Fibroblast of skin of right quadriceps (primary cell): ENCODE measurements at places on chromosomes 1 and 21.

DNA sequence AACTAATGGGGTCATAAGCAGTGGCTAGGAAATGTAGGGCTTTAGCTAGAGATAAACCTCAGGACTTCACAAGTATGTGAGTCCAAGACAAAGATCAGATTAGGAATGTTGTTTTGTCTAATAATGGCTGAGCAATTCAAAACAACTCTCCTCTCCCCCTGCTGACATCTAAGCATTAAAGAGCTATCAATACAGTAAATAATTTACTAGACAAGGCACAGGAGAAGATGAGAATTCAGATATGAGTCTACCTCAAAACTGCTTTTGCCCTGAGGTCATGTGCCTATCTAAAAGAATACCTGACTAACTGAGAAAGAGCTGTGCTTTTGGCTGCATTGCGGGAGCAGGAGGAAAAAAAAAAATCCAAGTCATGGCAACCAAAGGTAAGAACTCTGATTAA is 86.8 kb downstream of the SPATA17 start:
- DNase-seq = no peak

DNA sequence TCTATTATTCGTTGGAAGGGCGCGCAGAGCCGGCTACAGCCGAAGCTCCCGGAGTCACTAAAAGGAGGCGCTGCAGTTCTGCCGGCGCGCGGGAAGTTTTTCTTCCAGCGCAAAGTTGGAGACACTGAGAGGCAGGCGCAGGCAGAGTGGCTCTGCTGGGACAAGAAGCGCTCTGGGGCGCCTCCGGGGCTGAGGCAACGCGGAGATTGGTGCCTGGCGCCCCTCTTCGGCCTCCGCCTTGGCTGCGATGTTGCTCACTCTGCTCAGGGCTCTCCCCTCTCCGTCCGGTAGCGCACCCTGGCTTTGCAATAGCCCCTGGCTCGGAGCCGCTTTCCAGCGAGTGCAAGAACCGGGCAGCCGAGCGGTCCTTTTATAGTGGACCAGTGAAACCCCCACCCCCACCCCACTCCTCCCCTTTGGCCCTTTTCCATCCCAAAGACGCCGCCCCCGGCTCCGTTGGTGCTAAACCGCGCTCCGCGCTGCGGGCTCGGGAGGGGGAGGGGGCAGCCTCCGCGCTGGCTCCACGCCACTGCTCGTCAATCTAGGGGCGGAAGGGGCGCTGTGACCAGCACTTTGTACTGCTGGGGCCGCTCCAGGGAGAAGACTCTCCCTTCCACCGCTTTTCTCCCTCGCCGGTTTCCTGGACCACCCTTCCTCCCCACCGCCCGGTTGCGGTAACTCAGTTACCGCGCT is at the start of gene ADAMTS1:
Gene ADAMTS1, minus strand, starts transcription at position 344 of the 693 bp plus-strand sequence. CDS start 455 bp downstream, outside the sequence.
- peak; percentile 92 for DNase-seq

DNA sequence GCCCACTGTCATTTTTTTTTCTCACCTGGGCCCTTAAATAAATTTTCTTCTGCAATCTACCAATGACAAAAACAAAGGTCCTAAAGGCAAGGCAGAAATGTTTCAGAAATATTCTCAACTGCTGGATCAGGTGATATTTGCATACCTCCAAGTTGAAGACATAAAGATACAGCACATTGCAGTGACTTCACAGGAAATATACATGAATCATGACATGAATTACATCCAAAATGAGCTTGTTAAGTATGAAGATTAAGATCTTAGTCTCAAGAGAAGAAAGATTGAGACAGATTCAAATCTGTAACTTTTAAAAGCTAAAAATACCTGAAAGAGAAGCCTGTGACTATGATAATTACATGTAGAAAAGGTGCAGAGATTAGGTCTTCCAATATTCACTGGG is 207.8 kb downstream of the SIPA1L2 start:
- DNase-seq = peak; percentile 37

GRCh38 chr1:79874289-79874688 is 867.8 kb upstream of the ADGRL4 start:
- no peak for DNase-seq

GRCh38 chr1:41812051-41812450 is 106.7 kb downstream of the HIVEP3 start:
- DNase-seq = peak; percentile 63

DNA sequence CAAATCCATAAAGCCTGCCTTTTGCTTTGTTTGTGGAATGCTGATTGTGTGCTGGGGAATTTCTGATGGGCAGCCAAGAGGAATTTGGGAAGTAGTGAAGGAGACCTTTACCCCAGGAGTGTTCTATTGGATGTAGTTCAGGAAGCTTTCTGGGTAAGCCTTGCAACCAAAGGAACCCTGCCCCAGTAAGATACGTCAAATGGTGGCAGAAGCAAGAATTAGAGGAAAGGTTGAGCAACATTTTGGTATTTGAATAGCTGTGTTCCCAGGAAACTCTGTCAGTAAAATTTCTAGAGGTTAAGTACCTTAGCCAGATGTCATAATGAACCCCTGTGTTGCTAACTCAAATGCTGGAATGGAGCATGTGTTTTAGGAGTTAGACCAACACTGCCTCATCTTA is 6.4 kb downstream of the MGST3 start:
- peak; percentile 66 for DNase-seq

DNA sequence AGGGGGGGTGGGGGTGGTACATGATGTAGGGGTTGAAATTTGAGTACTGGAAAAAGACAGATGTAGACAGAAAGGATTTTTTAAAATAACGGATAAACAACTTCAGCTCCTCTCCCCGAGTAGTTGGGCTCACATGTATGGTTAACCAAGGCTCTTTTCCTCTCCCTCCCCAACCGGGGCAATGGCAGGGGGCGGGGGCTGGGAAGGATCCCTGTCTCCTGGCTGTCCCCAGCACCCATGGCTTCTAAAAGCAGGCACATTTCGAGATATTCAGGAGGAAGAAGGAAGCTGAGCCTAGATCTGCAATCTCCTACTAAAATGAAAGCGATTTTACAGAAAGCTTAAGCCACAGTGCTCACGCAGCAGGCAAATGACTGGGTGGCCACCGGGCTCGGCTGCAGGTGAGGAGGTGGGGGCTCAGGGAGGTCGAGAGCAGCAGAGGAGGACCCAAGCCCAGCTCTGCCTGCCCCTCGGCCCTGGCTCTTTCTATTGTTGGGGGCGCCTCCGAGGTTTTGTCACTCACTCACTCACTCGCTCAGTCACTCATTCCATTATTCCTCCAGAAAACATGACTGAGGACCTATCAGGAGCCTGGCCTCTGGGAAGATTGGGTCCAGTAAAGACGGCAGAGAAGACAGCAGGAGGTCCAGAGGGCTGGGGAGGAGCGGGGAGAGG is 573.3 kb downstream of the PTPRU start:
- DNase-seq = no peak

DNA sequence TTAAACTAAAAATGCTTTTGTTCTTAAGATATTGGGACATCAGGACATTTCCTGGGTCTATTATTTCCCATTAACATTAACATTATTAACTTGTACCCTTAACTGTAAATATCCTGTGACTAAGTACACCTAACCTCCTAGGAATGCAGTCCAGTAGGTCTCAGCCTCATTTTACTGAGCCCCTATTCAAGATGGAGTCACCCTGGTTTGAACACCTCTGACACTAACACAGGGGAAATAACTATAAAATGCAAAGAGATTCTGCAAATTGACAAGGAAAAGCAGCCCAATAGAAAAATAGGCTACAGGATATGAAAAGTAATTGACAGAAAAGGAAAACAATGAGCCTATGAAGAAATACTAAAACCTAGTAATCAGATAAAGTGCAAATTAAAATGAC is 11.6 kb upstream of the NCMAP start:
- no peak for DNase-seq

DNA sequence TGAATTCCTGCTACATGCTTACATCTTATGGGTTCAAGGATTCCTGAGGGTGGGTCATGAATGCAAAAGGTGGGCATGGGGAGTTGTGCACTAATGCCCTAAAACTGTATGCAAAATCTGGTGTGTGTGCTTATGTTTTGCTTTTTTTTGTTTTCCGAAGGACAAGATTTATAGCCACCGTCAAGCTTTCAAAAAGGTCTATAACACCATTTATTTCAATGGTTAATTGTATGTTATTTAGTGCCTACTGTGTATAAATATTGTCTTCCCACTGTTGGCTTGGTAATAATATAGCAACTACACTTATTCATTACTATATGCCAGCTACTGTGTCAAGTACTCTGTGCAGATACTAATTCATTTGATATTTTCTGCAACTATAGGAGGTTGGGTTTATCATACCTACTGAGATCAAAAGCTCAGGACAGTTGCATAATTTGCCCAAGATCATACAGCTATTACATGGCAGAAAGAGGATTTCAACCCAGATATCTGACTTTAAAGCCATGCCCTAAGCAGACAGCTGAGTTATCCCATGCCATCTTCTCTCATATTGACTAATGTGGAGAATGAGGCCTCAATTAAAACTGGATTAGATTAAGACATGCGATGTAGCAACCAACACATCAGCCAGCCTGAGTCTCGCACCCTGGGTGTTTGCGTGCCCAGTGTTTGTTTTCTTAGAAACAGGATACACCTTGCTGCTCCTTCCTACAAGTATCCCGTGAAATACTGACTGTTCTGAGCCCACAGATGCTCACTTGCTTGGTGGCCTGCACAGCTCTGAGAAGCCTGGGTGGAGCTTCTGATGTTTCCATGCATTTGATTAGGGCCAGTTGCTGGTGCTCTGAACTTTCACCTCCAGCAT is 34.6 kb downstream of the GADD45A start:
- DNase-seq = no peak

DNA sequence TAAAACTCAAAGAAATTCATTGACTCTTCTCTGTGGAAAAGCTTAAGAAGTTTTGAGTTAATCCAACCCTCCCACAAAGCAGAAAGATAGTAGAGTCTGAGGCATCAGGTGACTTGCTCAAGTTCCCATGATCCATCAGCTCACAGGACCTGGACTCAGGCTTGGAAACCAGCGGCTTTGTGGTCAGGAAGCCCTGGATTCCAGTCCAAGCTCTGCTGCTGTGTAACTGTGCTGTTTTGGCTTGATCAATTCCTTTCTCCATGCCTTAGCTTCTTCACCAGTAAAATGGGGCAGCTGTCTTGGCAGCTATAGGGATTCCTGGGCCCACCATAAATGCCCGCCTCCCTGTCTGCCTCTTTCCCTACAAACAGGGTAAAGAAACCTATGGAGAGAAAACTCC is 180.2 kb downstream of the HIVEP3 start:
- peak; percentile 44 for DNase-seq

DNA sequence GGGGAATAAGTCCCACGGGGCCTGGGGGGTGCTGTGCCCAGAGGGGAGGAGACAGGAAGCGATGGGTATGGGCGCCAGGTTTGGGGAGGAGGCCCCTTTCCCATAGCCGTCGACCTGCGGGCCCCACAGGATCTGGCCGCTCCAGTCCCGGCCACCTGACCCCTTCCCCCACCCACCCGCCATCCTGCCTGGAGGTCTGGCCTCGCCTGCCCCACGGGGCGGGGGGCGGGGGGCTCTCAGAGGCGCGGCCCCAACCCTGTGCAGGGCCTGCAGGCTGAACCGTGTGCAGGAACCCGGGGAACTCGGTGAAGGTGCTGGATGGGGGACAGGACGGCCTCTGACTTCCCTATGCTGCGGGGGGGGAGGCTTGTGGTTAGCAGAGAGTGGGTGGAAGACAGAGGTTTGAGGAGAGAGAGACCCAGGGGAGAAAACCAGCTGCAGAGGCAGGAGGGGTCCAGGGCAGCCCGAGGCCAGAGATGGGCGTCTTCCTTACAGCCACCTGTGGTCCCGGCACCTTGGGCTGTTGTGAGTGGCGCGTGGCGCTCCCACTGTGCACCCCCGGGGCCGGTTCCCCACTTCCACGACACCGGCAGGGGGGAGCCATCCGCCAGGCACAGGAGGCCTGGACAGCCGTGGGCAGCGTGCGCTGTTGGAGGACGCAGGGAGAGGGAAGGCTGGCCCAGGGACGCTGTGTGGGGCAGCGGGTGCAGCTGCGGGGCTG is 2.5 kb upstream of the TNFRSF18 start:
- peak; percentile 27 for DNase-seq

GRCh38 chr1:157390651-157391050 is 161.7 kb downstream of the FCRL5 start:
- peak; percentile 92 for DNase-seq

GRCh38 chr1:218809625-218810024 is 364.1 kb upstream of the LYPLAL1 start:
- DNase-seq = peak; percentile 31

GRCh38 chr21:29711236-29711635 is 228.6 kb downstream of the GRIK1 start:
- peak; percentile 12 for DNase-seq

DNA sequence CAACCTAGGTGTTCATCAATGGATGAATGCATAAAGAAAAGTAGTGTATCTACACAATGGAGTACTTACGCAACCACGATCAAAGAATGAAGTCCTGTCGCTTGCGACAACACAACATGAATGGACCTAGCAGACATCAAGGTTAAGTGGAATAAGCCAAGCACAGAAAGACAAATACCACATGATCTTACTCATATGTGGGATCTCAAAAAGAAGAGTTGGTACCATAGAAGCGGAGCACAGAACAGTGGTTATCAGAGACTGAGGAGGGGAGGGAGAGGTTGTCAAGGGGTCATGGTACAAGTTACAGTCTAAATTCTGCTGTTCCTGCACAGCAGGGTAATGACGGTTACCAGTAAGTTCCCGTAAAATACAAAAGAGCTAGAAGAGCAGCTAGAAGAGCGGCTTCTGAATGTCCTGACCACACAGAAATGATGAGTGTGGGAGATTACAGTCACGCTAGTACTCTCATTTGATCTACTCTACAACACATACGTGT is 36.7 kb downstream of the NPHP4 start:
- DNase-seq = no peak

DNA sequence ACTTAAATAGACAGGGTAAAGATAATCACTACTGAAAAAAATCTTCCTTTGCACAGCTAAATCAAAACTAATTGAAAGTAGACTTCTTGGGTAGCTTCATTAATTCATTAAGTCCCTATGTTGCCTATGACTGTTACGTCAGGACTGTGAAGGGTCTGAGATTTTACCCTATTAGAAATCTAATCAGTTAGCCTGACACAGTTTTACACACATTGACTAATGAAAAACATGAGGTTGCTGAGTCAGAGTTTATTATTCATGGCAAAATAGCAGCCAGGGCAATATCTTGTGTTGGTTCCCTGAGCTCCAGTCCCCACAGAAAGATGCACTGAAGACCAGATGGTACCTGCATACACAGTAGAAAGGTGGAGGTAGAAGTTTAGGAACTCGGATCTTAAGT is 262.5 kb upstream of the ZP4 start:
- no peak for DNase-seq

- peak; percentile 84 for DNase-seq
Observed at GRCh38 chr1:78649628-78650027, at the start of gene IFI44. Gene IFI44, plus strand, starts transcription at chr1:78649831. Its CDS starts 365 bp downstream, at chr1:78650196.

DNA sequence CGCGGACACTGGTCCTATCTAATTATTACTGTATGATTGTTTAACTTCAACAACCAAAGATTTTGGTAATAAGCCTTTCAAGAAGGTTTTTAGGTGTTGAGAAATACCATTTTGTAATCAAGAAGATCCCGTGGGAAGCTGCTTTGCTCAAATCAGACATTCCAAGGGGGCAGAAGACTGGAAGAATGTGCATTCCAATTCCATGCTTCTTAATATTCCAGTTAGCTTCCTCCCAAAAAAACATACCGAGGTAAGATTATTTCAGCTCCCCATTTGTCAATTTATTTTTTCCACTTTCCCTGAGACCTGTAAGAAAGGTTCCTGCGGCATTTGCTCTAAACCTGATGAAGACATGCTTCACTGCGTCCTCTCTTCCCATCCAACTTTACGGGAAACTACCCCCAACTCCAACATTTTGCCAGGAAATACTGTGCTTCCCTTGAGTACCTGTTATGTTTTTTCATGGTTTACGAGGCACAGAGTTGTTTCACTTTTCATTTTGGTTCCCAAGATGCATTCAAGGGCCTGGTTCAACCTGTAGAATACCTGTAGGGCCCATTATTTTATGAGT is 4.1 kb downstream of the CNN3 start:
- DNase-seq = peak; percentile 88

- no peak for DNase-seq
Observed at GRCh38 chr21:34864370-34865149, 184.5 kb downstream of the RUNX1 start.
